ENCODE measurements at places on chromosomes 2 and 18.

- DNase-seq, result peak; percentile 76
Measured at GRCh38 chr18:22169011-22169888, at the start of gene GATA6. TSS of gene GATA6 (plus strand) at chr18:22169589. CDS start at chr18:22171145, 1,556 bp downstream.

GRCh38 chr18:65988386-65988785 lies 237.6 kb downstream of the CDH7 start:
- DNase-seq, result no peak

- no peak for DNase-seq
Measured at GRCh38 chr2:217735899-217736298, 266.9 kb downstream of the TNS1 start.

GRCh38 chr2:204415406-204416181 lies 129.7 kb upstream of the PARD3B start:
- no peak for DNase-seq

GRCh38 chr2:197292619-197293018 lies 18.0 kb downstream of the ANKRD44 start:
- DNase-seq, result no peak

GRCh38 chr2:12044857-12045256 lies 298.4 kb downstream of the LPIN1 start:
- no peak for DNase-seq

DNA sequence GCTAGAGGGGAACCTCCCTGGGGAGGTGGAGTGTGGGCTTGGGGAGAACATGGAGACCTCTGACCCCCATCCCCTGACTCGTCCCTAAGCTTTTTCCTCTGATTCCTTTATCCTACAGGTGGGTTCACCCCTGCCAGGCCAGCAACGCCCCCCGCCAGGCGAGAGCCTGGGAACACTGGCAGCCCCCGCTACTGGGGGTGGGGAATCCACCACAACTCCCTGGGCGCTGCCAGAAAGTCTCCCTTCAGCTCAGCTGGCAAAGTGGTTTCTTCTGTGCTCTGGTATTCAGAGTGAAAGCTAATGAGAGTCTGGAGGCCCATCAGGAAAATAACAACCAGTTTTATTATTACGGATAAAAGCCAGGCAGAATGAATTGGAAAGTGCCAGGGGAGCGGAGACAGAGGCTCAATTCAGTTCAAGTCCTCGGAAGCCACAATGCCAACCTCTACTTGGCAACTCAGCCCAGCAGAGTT lies 2.8 kb downstream of the DIPK1C start:
- no peak for DNase-seq

GRCh38 chr2:95314598-95314963 lies 17.4 kb downstream of the KCNIP3 start:
- DNase-seq, result no peak

GRCh38 chr2:75602724-75603342 lies 42.1 kb upstream of the EVA1A start:
- DNase-seq, result no peak

DNA sequence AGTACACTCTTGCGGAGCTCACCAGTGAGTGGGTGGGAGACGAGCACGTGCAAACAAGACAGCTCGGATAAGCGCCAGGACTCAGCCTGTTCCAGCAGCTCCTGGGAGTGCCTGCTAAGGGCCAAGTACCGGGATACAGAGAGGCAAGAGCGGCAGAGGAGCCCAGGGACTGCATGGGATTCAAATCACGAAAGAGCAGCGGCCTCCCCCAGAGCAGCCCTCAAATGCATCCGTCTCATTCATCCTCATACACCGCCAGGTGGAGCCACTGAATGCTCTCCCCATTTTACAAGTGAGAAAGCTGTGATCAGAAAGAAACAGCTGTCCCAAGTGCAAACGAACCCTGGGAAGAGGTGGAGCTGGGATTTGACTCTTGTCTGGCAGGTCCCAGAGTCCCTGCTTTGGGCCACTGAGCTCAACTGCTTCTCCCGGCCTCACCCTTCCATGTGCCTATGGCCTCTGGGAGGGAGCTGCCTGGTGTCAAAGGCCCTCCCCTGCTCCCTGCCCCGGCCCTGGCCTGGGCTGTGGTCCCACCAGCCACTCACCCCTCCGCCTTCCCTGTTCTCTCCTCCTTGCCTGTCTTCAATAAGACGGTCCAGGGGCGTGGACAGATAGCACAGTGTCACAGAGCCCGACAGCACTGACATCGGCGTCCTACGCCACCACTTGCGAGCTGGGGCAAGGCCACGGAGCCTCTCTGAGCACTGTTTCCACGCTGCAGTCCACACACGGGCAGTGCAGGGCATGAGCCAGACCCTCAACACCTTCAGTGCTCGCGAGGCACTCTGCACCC lies 72.8 kb upstream of the TAF1B start:
- DNase-seq, result peak; percentile 76

DNA sequence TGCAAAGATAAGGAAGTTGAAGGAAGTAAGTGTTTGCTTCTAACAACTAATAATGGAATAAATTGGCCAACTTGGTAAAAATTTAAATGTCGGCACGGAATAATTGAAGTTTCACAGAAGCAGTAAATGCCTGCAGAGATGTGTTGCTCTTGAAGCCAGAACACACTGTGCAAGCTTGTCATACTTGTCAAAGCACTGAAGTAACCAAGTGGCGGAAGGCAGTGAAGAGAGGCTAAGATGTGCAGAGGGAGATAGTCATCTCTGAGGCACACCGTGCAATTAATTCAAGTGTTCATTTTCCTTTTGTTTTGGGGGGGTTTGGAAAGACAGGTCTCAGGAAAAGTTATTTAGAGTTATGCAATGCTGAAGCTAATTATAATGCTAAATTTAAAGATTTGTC lies 5.2 kb downstream of the DCDC2C start:
- no peak for DNase-seq
